HCT116 (cell line): ENCODE measurements at places on chromosomes 6 and 20. TPM values are rescaled to one million over a fixed set of nuclear protein-coding genes. Genes with fewer than 3 reads are reported as not detected.

Gene HSPA1L
- 0.12 TPM for total RNA-seq

Gene CSNK2B
- total RNA-seq = 210 TPM

Gene NOX3
- not detected for total RNA-seq

DNA sequence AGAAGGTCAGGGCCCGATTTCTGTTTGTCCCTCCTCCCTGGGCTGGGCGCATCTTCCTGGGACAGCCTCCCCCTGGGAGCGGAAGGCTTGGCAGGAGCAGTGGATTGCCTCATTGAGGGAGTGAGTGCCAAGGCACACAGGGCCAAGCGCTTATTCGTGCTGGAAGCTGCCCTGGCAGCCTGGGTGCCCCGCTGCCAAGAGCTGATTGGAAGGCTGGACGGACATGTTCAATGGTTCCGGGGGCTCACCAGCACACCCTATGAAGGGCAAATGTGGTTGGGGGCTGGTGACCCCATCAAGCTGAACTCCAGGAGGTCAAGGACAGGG lies 10.3 kb upstream of the ZNF831 start:
- H3K4me1 ChIP-seq = no peaks in the 10 kb centered on the region
- DNase-seq = no peak
- no peak overlapping the region for H3K4me3 ChIP-seq
- H3K36me3 ChIP-seq = no peaks in the 10 kb centered on the region

DNA sequence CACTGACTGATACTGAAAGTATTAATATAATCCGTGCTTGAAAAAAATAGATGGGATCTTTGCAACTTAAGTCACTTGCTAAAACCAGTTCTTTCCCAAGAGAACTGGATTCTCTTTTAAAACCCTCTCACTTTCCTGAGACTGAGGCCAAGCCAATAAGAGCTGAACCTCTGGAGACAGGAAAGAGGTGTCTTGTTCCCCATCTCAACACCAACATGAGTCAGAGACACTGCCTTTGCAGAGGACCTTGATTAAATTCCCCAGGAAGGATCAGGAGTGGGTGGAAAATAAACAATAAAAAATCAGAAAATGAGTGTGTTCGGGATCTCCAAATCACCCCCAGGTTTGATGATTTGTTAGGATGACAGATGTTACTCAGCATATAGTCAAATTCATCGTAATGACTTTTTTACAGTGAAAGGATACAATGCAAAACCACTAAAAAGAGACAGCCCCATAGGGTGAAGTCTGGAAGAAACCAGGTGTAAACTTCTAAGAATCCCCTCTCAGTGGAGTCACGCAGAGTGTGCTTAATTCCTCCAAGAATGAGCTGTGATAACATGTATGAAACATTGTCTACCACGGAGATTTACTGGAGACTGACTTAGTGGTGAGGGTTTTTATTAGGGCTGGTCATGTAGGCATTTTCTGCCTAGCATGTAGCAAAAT lies 122.8 kb upstream of the BEND3 start:
- H3K36me3 ChIP-seq = no peaks in the 10 kb centered on the region
- no peaks in the 10 kb centered on the region for H3K4me1 ChIP-seq
- H3K27me3 ChIP-seq = no peaks in the 10 kb centered on the region
- no peak for DNase-seq

Gene SDCBP2
- total RNA-seq = 3.4 TPM

DNA sequence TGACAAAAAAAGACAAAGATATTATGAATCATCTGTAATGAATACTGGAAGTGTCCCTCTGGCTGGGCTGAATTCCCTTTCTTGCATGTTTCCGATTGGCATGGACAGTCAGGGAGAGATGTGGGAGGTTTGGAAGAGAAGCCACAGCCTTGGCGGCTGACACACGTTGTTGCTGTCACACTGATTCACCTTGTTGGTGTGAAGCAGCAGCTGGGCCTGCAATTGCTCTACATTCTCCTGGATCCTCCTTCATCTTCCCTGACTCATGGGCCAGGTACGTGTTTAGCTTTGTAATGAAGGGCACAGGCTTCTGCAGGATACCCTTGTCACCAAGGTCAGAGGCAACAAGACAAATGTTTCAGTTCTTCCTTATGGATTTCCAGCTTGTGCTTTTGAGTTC lies 13.4 kb upstream of the SMIM8 start:
- no peaks in the 10 kb centered on the region for H3K36me3 ChIP-seq
- no peak overlapping the region for H3K27ac ChIP-seq
- peaks cover 14% of the 10 kb centered on the region; the same call in 1 of the 2 replicates for H3K27me3 ChIP-seq

Gene CSNK2A1
- total RNA-seq = 284 TPM

GRCh38 chr6:28633445-28634215 lies 107.9 kb downstream of the GPX5 start:
- no peaks in the 10 kb centered on the region for H3K4me1 ChIP-seq
- H3K4me3 ChIP-seq = no peak overlapping the region
- no peak for DNase-seq
- H3K36me3 ChIP-seq = no peaks in the 10 kb centered on the region
- H3K27ac ChIP-seq = no peak overlapping the region

Gene CTAGE9
- total RNA-seq = not detected

DNA sequence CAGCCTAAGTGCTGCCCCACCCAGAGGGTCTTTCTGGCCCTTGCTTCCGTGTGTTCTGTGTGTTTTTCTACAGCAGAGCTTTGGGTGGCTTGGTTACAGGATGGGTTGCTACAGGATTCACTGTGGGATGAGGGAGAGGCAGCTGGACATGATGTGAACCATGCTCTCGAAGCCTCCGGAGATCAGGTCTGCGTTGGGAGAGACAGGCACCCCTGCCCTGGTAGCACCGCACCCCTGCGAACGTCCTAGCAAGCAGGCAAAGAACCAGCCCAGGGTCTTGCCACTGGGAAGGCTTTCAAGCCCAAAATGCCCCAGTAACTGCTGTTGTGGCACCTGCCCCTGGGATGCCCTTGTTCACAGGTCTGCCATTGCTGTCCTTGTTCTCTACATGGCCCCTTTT lies 66.4 kb downstream of the IGF2R start:
- no peaks in the 10 kb centered on the region for H3K4me1 ChIP-seq
- H3K27me3 ChIP-seq = no peaks in the 10 kb centered on the region
- H3K36me3 ChIP-seq = no peaks in the 10 kb centered on the region
- no peak overlapping the region for H3K27ac ChIP-seq
- no peak overlapping the region for H3K4me3 ChIP-seq

Gene PGC
- 1.2 TPM for total RNA-seq

Gene IL17A
- total RNA-seq = not detected

GRCh38 chr6:43933148-43933885 lies 163.3 kb downstream of the VEGFA start:
- no peak for DNase-seq
- H3K4me3 ChIP-seq = no peak overlapping the region
- no peaks in the 10 kb centered on the region for H3K36me3 ChIP-seq
- no peaks in the 10 kb centered on the region for H3K27me3 ChIP-seq
- H3K27ac ChIP-seq = no peak overlapping the region

GRCh38 chr6:1045239-1045638 lies 266.7 kb upstream of the FOXQ1 start:
- DNase-seq = no peak
- H3K27ac ChIP-seq = no peak overlapping the region
- no peak overlapping the region for H3K4me3 ChIP-seq
- H3K27me3 ChIP-seq = peaks cover 26% of the 10 kb centered on the region; the same call in 1 of the 2 replicates
- no peaks in the 10 kb centered on the region for H3K4me1 ChIP-seq
- H3K36me3 ChIP-seq = no peaks in the 10 kb centered on the region

Gene NKX2-2
- not detected for total RNA-seq

DNA sequence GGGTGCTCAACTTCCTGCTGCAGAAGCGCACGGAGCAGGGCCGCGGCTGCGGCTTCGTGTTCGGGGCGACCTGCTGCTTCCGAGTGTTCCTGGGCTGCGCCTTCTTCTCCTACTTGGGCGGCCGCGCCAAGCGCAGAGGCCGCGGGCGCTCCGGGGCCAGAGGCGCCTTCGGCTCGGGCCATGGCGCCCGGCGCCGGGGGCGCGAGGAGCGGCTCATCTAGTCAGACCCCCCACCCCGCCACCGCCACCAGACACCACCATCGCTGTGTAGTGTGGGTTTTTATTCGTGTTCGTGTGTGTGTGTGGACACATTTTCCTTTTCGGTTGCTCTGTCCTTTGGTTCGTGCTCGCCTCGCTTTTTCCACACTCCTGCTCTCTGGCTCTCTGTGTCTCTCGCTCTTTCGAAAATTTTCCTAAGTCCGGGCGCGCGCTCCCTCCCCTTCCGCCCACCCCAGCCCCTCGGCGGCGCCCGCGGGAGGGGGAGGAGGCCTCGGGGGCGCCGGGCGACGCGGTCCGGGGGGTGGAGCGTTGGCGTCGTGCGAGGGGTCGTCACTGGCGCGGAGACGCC lies 38.1 kb downstream of the GNAS start:
- peak overlapping the region; percentile 85 for H3K27ac ChIP-seq
- peaks cover 14% of the 10 kb centered on the region for H3K4me1 ChIP-seq
- no peaks in the 10 kb centered on the region for H3K27me3 ChIP-seq
- no peaks in the 10 kb centered on the region for H3K36me3 ChIP-seq

DNA sequence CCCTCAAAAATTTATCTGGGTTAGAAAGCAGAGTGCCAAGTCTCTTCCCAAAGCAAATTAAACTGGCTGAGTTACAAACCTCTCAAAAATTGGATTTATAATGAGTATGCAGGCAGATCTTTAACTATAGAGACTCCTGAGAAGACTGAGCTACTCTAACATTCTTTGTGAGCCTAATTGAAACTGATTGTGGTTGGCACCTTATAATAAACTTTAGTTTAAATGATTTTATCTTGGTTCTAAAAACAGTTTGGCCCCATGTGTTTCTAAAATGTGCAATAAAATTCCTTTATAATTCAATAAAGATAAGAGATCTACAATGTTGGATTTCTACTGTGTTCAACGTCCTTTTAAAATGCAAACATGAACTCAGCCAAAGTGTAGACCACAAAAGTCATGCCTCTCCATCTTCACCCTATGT lies 480.2 kb upstream of the RNF217 start:
- H3K27me3 ChIP-seq = peaks cover 7% of the 10 kb centered on the region; the same call in 1 of the 2 replicates
- no peaks in the 10 kb centered on the region for H3K36me3 ChIP-seq
- no peak overlapping the region for H3K27ac ChIP-seq
- no peak overlapping the region for H3K4me3 ChIP-seq
- no peak for DNase-seq
- no peaks in the 10 kb centered on the region for H3K4me1 ChIP-seq

GRCh38 chr6:98433325-98434056 lies 400.9 kb upstream of the POU3F2 start:
- H3K36me3 ChIP-seq = no peaks in the 10 kb centered on the region
- H3K27ac ChIP-seq = no peak overlapping the region
- no peak overlapping the region for H3K4me3 ChIP-seq
- DNase-seq = no peak

- H3K4me3 ChIP-seq = no peak overlapping the region
- DNase-seq = no peak
- peaks cover 26% of the 10 kb centered on the region for H3K27me3 ChIP-seq
- H3K36me3 ChIP-seq = no peaks in the 10 kb centered on the region
Measured at GRCh38 chr6:168601546-168601945, 160.6 kb downstream of the SMOC2 start.

Gene AIF1
- total RNA-seq = not detected

DNA sequence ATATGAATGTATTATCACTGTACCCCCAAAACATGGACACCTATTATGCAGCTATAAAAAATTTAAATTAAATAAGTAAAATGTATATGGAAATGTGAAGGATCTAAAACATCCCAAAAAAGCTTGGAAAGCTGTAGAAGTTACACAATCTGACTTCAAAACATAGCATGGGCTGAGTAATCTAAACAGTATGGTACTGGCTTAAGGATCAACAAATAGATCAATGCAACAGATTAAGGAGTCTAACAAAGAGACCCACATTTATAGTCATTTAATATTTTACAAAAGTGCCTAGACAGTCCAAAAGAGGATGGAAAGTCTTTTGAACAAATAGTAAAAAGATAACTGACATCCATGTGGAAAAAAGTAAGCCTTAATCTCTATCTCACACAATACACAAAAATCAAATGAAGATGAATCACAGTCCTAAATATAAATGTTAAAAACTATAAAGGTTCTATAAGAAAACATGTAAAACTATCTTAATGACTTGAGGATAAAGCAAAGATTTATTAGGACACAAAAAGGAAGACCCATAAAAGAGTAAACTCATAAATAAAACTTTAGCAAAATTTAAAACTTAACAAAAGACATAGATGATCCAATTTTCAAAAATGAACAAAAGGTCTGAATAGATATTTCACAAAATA lies 46.8 kb downstream of the RANBP9 start:
- no peak for DNase-seq
- no peaks in the 10 kb centered on the region for H3K36me3 ChIP-seq
- no peaks in the 10 kb centered on the region for H3K4me1 ChIP-seq
- H3K4me3 ChIP-seq = no peak overlapping the region
- H3K27me3 ChIP-seq = no peaks in the 10 kb centered on the region
- no peak overlapping the region for H3K27ac ChIP-seq

- H3K27me3 ChIP-seq = peaks cover 4% of the 10 kb centered on the region; the same call in 1 of the 2 replicates
- DNase-seq = no peak
- H3K36me3 ChIP-seq = no peaks in the 10 kb centered on the region
- no peak overlapping the region for H3K27ac ChIP-seq
- H3K4me1 ChIP-seq = no peaks in the 10 kb centered on the region
- no peak overlapping the region for H3K4me3 ChIP-seq
Measured at GRCh38 chr6:133291671-133292070, 50.5 kb downstream of the EYA4 start.

GRCh38 chr6:53635322-53635721 lies 30.2 kb downstream of the KLHL31 start:
- H3K4me1 ChIP-seq = no peaks in the 10 kb centered on the region
- H3K27ac ChIP-seq = no peak overlapping the region
- H3K4me3 ChIP-seq = no peak overlapping the region
- no peaks in the 10 kb centered on the region for H3K27me3 ChIP-seq
- no peak for DNase-seq

Gene WFDC10B
- not detected for total RNA-seq

Gene FABP7
- total RNA-seq = not detected

GRCh38 chr6:74000666-74001490 lies 304.9 kb downstream of the CD109 start:
- no peak overlapping the region for H3K4me3 ChIP-seq
- H3K36me3 ChIP-seq = no peaks in the 10 kb centered on the region
- H3K4me1 ChIP-seq = no peaks in the 10 kb centered on the region
- H3K27me3 ChIP-seq = no peaks in the 10 kb centered on the region
- DNase-seq = no peak

GRCh38 chr6:168045141-168045691 lies 33.8 kb downstream of the FRMD1 start:
- DNase-seq = no peak
- no peaks in the 10 kb centered on the region for H3K27me3 ChIP-seq
- no peak overlapping the region for H3K27ac ChIP-seq
- no peak overlapping the region for H3K4me3 ChIP-seq
- no peaks in the 10 kb centered on the region for H3K4me1 ChIP-seq
- no peaks in the 10 kb centered on the region for H3K36me3 ChIP-seq

DNA sequence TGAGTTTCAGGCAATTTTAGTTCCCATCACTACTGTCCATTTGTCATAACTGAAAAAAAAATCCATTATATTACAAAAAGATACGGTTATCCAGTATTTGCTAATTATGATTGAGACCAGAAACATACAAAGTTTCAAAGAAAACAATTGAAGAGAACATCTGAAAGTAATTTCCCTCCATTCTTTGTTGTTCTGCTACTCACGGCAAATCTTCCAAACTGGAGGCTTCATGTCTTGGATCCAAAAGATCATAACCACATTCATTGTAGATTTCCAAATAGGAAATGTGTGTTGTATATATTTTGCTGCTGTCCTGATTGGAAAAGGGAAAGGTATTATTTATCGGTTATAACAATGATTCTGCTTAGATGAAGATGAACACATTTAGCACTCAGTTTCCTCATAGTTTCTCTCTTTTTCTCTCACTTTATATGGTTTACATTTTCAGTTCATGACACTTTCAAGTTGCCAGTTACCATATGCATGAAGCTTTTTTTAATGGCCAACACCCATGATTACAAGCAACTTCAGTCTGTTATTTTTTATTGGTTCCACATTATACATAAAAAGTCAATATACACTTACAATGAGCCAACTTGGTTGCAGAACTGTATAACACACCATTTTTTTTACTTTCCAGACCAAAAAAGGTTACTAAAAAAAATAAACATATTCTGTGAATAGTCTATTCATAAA lies 90.4 kb downstream of the KIF6 start:
- H3K27me3 ChIP-seq = peaks cover 18% of the 10 kb centered on the region
- H3K4me3 ChIP-seq = no peak overlapping the region
- no peak for DNase-seq
